Activated T-cell treated with anti-CD3 and anti-CD28 coated beads, Interleukin-2, amount 50 U/mL, for 24 hours (primary cell): ENCODE measurements at places on chromosomes 1 and 21.

GRCh38 chr1:40734882-40735628 is 43.6 kb downstream of the NFYC start:
- H3K27ac ChIP-seq: peak overlapping the region; percentile 34
- H3K27me3 ChIP-seq: no peaks in the 10 kb centered on the region
- peaks cover 43% of the 10 kb centered on the region for H3K36me3 ChIP-seq
- no peak for DNase-seq
- H3K4me3 ChIP-seq: no peak overlapping the region

DNA sequence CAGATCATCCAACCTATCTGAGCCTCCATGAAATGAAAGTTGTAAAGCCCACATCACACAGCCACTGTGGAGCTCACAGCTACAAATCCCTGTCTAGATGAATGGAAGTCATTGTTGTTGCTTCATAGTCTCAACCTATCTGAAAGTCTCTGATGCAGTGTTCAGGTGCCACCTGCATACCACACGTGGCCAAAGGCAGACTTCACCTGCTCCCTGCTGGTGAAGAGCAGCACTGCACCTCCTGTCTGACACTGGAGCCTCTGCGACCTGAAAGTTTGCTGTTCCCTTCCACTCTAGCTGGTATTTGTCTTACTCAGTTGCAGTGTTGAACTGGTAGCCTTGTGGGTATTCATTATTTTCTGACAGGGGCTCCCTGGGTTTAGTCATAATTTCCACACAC is 18.4 kb downstream of the LORICRIN start:
- no peak overlapping the region for H3K27ac ChIP-seq
- no peaks in the 10 kb centered on the region for H3K36me3 ChIP-seq
- peaks cover 43% of the 10 kb centered on the region for H3K27me3 ChIP-seq
- DNase-seq: peak; percentile 56
- no peak overlapping the region for H3K4me3 ChIP-seq
- H3K4me1 ChIP-seq: no peaks in the 10 kb centered on the region

DNA sequence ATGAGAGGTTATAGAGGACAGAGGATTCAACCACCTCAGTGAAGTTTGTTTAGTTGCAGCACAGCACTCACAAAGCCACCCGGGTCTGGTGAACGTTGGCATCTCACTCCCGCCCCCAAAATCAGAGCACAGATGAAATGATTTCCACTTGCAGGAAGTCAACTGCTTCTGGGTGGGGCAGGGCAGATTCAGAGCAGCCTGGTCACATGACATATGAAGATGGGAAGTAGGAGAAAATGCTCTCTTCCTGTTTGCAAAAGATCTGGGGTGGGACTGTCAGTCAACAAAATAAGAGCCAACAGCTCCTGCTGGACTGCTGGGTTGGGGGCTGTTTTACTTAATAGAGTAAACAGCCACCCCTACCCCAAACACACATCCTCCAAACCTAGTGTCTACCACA is 43.2 kb downstream of the LRRC71 start:
- peak; percentile 47 for DNase-seq
- peaks cover 12% of the 10 kb centered on the region for H3K36me3 ChIP-seq
- H3K27ac ChIP-seq: peak overlapping the region; percentile 86
- H3K4me1 ChIP-seq: peaks cover 31% of the 10 kb centered on the region

DNA sequence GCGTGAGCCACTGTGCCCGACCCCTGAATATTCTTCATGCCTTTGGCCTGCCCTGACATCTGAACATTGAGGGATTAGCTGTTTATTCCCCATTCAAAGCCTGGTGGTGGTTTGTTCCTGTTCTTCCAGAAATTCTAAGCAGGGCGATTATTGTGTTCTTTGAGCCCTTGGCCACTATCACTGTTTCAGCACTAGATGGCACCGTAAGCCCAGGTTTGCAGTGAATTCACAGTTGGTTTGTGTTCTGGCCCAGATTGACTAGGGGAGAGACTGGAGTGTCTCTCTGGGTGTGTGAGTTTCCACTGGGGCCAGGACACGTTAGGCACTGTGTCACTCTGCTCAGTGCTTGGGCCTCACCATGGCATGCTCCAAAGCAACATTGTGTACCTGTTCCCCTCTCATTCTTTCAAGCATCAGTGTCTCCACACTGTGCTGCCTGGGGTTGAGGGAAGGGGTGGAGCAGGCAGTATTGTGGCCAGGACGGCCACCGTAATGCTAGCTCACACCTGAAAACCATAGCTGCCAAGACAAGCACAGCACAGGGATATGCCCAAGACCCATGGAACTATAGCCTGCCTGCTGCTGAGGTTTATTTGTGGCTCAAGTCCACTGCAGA is 52.7 kb downstream of the PKN2 start:
- H3K4me1 ChIP-seq: peaks cover 25% of the 10 kb centered on the region
- H3K27ac ChIP-seq: no peak overlapping the region
- no peak overlapping the region for H3K4me3 ChIP-seq
- peaks cover 48% of the 10 kb centered on the region for H3K36me3 ChIP-seq
- DNase-seq: peak; percentile 39

- no peak overlapping the region for H3K27ac ChIP-seq
- no peaks in the 10 kb centered on the region for H3K36me3 ChIP-seq
- no peak for DNase-seq
Measured at GRCh38 chr1:245276445-245276844, 121.7 kb downstream of the KIF26B start.
